Peyer's patch (tissue), 4 donors: ENCODE measurements at places on chromosomes 13 and 19. TPM values are rescaled to one million over a fixed set of nuclear protein-coding genes. Genes with fewer than 3 reads are reported as not detected.

AZU1 gene
- not detected for total RNA-seq

NCR1 gene
- not detected for total RNA-seq

NLRP5 gene
- total RNA-seq, result not detected

TMPRSS9 gene
- 0.85 TPM for total RNA-seq

TNFRSF19 gene
- not detected for total RNA-seq

RNF17 gene
- total RNA-seq, result not detected

PABPC3 gene
- not detected for total RNA-seq

RNF113B gene
- total RNA-seq, result not detected

CDX2 gene
- total RNA-seq, result 33.0 TPM

ADAMTSL5 gene
- 31.5 TPM for total RNA-seq

ERICH6B gene
- not detected for total RNA-seq

CFD gene
- total RNA-seq, result 375 TPM

CEACAM6 gene
- total RNA-seq, result 31.9 TPM

ABCC4 gene
- 81.7 TPM for total RNA-seq

GPR183 gene
- 24.8 TPM for total RNA-seq

CLEC11A gene
- 4.6 TPM for total RNA-seq

TMEM145 gene
- total RNA-seq, result not detected

VPS36 gene
- 87.0 TPM for total RNA-seq

MATK gene
- total RNA-seq, result 2.5 TPM

METTL21C gene
- not detected for total RNA-seq

ZSCAN4 gene
- not detected for total RNA-seq

GRIN2D gene
- not detected for total RNA-seq

PROZ gene
- not detected for total RNA-seq

CEACAM7 gene
- total RNA-seq, result not detected

PDX1 gene
- not detected for total RNA-seq

ZNF442 gene
- total RNA-seq, result 13.2 TPM

FLT3LG gene
- 22.3 TPM for total RNA-seq

RASGRP4 gene
- total RNA-seq, result 9.1 TPM

KIR3DL1 gene
- not detected for total RNA-seq

LHFPL6 gene
- total RNA-seq, result 14.2 TPM

AXL gene
- total RNA-seq, result 23.8 TPM

KLF1 gene
- not detected for total RNA-seq

TGFB1 gene
- total RNA-seq, result 31.9 TPM

DMKN gene
- total RNA-seq, result not detected

SULT2B1 gene
- 14.6 TPM for total RNA-seq

CYP4F3 gene
- 23.9 TPM for total RNA-seq

PSG1 gene
- not detected for total RNA-seq

LDLR gene
- total RNA-seq, result 178 TPM

TUBA3C gene
- total RNA-seq, result not detected

OR10H3 gene
- not detected for total RNA-seq

SHD gene
- total RNA-seq, result not detected

ZNF358 gene
- total RNA-seq, result 80.6 TPM

ZNF728 gene
- not detected for total RNA-seq

GJA3 gene
- not detected for total RNA-seq

ZNF260 gene
- 14.9 TPM for total RNA-seq

PRKCG gene
- 2.5 TPM for total RNA-seq
